ENCODE measurements at places on chromosomes 5 and 9.
A peak's percentile ranks its signal among the peaks of the same experiment; 100 is the strongest.

GRCh38 chr5:107100121-107100520 is 570.6 kb downstream of the EFNA5 start:
- no peaks in the 10 kb centered on the region for H3K27me3 ChIP-seq
- DNase-seq: no peak
- H3K4me1 ChIP-seq: no peaks in the 10 kb centered on the region
- H3K36me3 ChIP-seq: no peaks in the 10 kb centered on the region
- H3K27ac ChIP-seq: no peak overlapping the region

DNA sequence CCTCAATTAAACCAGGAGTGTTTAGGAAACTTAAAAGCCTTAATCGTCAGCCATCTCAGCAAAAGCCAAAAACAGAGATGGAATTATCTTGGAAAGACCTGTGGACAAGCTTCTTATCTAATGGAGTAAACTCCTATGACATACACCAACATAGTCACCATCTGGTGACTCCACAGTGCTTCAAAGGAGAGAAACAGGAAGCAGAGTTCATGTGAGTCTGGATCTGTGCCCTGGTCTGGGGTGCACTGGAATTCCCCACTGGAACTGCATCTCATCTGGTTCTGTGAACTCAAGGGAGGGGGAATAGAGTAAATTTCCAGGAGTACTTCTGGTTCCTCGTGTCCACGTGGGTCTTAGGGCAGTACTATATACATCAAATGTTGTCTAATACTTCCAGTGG is 36.3 kb upstream of the KCNN2 start:
- H3K27me3 ChIP-seq: no peaks in the 10 kb centered on the region
- no peaks in the 10 kb centered on the region for H3K36me3 ChIP-seq
- no peak overlapping the region for H3K27ac ChIP-seq
- no peaks in the 10 kb centered on the region for H3K4me1 ChIP-seq
- H3K4me3 ChIP-seq: no peak overlapping the region

- no peak overlapping the region for H3K4me3 ChIP-seq
- DNase-seq: no peak
Observed at GRCh38 chr9:138105561-138106505, 228.3 kb downstream of the CACNA1B start.

- peak overlapping the region; percentile 79 for H3K27ac ChIP-seq
- no peak overlapping the region for H3K4me3 ChIP-seq
- H3K4me1 ChIP-seq: peaks cover 35% of the 10 kb centered on the region
- DNase-seq: no peak
- H3K27me3 ChIP-seq: no peaks in the 10 kb centered on the region
Observed at GRCh38 chr9:84169240-84169639, 171.3 kb downstream of the SLC28A3 start.

GRCh38 chr5:132227235-132227484 is 493 bp downstream of the P4HA2 start:
- peak overlapping the region; percentile 93 for H3K4me3 ChIP-seq
- H3K36me3 ChIP-seq: no peaks in the 10 kb centered on the region
- DNase-seq: no peak
- H3K4me1 ChIP-seq: peaks cover 43% of the 10 kb centered on the region
- peak overlapping the region; percentile 87 for H3K27ac ChIP-seq

- peak overlapping the region; percentile 91 for H3K27ac ChIP-seq
- peak; percentile 56 for DNase-seq
- H3K27me3 ChIP-seq: no peaks in the 10 kb centered on the region
- no peak overlapping the region for H3K4me3 ChIP-seq
- peaks cover 82% of the 10 kb centered on the region for H3K4me1 ChIP-seq
Observed at GRCh38 chr9:34454571-34455065, 3.8 kb downstream of the FAM219A start.

- H3K36me3 ChIP-seq: no peaks in the 10 kb centered on the region
- no peak overlapping the region for H3K4me3 ChIP-seq
- peaks cover 9% of the 10 kb centered on the region for H3K27me3 ChIP-seq
- DNase-seq: no peak
- H3K27ac ChIP-seq: no peak overlapping the region
Observed at GRCh38 chr5:133751846-133752245, 139.5 kb upstream of the FSTL4 start.

- H3K4me1 ChIP-seq: peaks cover 7% of the 10 kb centered on the region
- H3K36me3 ChIP-seq: no peaks in the 10 kb centered on the region
- no peak overlapping the region for H3K27ac ChIP-seq
- H3K27me3 ChIP-seq: no peaks in the 10 kb centered on the region
- no peak overlapping the region for H3K4me3 ChIP-seq
Observed at GRCh38 chr5:79255786-79256557, 20.0 kb downstream of the JMY start.

- H3K4me3 ChIP-seq: no peak overlapping the region
- H3K36me3 ChIP-seq: no peaks in the 10 kb centered on the region
- no peaks in the 10 kb centered on the region for H3K4me1 ChIP-seq
- no peak for DNase-seq
Observed at GRCh38 chr5:18749763-18750162, 1115.5 kb downstream of the TAF11L14 start.

DNA sequence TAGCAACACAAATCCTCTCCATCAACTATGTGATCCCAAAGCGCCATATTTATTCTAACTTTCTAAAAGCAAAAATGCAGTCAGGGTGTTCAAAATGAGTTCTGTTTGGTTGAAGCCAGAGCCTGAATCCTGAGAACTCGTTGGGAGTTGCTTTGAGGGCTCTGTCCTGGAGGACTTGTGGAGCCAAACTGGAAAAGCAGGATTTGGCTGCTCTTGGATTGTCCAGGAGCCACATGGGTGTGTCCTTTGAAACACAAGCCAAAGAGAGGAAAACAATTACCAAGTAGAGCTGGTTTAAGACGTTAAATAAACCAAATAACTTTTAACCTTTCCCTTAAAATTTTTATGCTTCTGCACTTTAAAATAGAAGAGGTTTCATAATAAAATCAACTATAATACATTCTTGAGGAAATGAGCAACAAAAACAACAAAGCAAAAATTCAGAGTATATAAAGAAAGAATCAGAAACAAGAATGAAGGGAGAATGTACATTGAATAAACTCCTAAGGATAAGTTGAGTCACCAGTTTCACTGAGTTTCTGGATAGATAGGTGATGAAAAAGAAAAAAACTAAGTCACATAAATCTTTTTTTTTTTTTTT is 13.5 kb downstream of the C5orf46 start:
- no peak for DNase-seq
- H3K27me3 ChIP-seq: no peaks in the 10 kb centered on the region
- H3K4me3 ChIP-seq: no peak overlapping the region
- no peaks in the 10 kb centered on the region for H3K4me1 ChIP-seq
- H3K27ac ChIP-seq: no peak overlapping the region
- H3K36me3 ChIP-seq: no peaks in the 10 kb centered on the region

DNA sequence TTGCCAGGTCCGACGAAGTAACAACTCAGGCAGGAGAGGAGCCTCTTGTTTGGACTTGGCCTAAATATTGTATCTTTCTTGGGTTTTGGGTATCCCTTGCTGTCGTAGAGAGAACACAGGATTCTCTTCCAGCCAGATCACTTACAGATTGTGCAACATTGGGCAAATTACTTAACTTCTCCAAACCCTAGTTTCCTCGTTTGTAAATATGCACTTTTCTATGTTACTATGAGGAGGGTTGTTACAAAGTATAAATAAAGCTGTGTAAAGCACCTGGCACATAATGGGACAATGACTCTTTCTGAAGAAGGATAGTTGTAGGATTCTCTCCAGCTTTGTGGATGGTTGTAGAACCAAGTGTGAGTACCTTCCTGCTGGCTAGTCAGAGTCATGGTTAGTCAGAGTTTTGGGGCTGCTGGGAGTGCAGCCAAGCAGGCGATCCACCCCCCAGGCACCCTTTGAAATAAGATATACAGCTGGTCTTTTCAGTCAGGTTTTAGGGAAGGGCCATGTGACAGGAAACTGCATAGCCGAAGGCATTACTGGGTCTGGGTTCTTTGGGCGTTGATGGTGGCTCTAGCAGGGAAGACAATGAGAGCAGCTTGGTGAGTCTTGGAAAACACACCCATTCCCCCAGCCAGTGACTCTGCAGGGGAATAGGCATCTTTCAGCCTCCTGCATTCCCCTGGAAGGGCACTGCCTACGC is 49.9 kb upstream of the GDNF start:
- no peak overlapping the region for H3K4me3 ChIP-seq
- peaks cover 18% of the 10 kb centered on the region for H3K4me1 ChIP-seq
- no peak overlapping the region for H3K27ac ChIP-seq
- H3K27me3 ChIP-seq: no peaks in the 10 kb centered on the region
- H3K36me3 ChIP-seq: no peaks in the 10 kb centered on the region

DNA sequence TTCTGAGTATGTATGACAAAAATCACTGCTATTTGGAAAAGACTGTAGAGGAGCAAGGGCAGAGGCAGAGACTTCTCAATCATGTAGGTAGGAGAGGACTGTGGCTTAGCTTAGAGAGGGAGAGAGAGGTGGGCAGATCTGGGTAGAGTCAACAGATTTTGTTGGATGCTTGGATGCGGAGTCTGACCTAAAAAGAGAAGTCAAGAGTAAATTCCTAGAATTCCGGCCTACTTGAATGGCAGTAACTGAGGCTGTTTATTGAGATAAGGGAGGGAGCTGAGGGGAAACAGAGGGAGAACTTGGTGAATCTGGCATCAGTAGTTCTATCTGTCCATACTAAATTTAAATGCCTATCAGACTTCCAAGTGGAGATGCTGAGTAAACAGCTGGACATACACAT is 2.4 kb downstream of the TICAM2 start:
- H3K4me3 ChIP-seq: peak overlapping the region; percentile 88
- H3K36me3 ChIP-seq: no peaks in the 10 kb centered on the region
- H3K27ac ChIP-seq: peak overlapping the region; percentile 95
- H3K27me3 ChIP-seq: no peaks in the 10 kb centered on the region
- peaks cover 54% of the 10 kb centered on the region for H3K4me1 ChIP-seq
- no peak for DNase-seq

DNA sequence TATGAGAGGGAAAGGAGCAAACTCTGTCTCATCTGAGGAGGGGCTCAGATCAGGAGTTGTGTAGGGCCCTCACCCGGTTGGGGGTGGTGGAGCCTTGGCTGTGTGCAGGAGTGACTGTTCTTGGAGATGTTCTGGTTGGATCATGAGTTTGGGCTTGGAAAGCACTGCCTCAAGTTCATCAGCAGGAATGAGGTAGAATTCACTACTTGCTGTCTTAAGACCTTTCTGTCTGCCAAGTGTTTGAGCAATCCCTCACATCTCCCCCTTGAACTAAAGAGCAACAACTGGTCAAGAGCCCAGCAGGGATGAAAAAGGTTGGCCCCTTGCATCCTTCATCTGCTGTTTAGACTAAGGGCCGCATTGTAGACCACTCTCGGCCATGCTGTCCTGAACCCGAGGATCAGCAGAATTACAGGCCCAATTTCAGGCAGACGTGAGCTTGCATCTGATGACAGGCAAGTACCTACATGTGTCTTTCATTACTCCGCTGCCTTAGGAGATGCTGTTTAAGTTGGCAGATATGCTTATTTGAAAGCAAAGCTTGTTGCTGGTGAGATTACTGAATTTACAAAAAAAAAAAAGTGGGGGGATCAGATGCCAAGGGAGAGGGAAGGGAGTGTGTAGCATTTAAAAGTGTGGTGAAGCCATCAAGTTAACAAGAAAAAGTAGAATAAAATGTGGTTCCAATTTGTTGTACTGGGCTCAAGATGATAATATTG is 36.4 kb downstream of the PIK3R1 start:
- peak overlapping the region; percentile 46 for H3K4me3 ChIP-seq
- peak overlapping the region; percentile 72 for H3K27ac ChIP-seq
- H3K27me3 ChIP-seq: no peaks in the 10 kb centered on the region
- peaks cover 88% of the 10 kb centered on the region for H3K4me1 ChIP-seq
- DNase-seq: peak; percentile 50
- no peaks in the 10 kb centered on the region for H3K36me3 ChIP-seq

DNA sequence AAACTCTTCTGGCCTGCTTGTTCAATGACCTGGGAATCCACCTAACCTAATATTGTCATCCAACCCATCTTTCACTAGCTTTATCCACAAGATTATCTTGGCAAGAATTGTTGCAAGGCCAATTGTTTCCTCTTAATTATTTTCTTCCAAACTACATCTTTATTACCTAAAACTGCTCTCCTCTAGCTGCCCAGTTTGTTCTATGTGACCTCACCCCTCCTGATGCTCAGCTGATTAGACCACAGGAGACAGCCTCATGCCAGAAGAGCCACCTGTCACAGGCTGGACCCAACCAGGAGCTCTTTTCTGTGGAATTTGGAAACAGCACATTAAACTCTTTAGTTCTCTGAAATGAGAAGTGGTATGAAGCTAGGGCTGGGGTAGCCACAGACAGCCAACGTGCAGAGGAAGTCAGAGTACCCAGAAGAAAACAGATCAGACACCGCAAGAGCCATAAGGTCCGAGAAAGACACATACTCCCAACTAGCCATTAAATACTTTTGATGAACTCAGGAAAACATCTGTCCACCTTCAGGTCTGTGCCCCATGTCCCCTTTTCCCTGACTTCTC is 12.0 kb downstream of the SAXO1 start:
- no peak for DNase-seq
- no peaks in the 10 kb centered on the region for H3K36me3 ChIP-seq
- no peaks in the 10 kb centered on the region for H3K27me3 ChIP-seq
- H3K4me3 ChIP-seq: no peak overlapping the region
- no peaks in the 10 kb centered on the region for H3K4me1 ChIP-seq

GRCh38 chr9:83622433-83622938 is 457 bp upstream of the IDNK start:
- H3K27me3 ChIP-seq: no peaks in the 10 kb centered on the region
- H3K4me1 ChIP-seq: no peaks in the 10 kb centered on the region
- H3K4me3 ChIP-seq: peak overlapping the region; percentile 88

- no peak overlapping the region for H3K27ac ChIP-seq
- no peak overlapping the region for H3K4me3 ChIP-seq
- H3K27me3 ChIP-seq: no peaks in the 10 kb centered on the region
- no peaks in the 10 kb centered on the region for H3K36me3 ChIP-seq
Observed at GRCh38 chr9:124723352-124723751, 47.8 kb downstream of the NR6A1 start.

GRCh38 chr5:169702693-169703481 is 65.8 kb downstream of the DOCK2 start:
- H3K27me3 ChIP-seq: no peaks in the 10 kb centered on the region
- H3K4me3 ChIP-seq: no peak overlapping the region
- DNase-seq: no peak
- H3K27ac ChIP-seq: no peak overlapping the region
- H3K36me3 ChIP-seq: no peaks in the 10 kb centered on the region

DNA sequence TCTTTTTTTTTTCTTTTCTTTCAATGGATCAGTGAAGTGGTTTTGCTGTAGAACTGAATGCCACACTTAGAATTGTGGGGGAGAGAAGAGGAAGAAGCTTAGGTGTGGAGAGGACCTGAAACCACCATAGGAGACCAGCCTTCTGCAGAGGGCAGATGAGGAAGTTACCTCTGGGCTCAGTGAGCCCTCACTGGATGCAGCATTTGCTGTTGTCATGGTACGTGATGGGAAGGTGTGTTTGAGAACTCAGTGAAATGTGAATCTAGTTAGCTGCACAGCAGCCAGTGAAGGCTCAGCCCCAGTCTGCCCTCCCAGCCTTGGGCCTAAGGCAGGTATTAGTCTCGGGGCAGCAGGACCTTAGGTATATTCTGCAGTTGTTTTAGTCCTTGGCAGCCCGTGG is 17.5 kb downstream of the CYFIP2 start:
- no peak for DNase-seq
- H3K4me3 ChIP-seq: no peak overlapping the region
- H3K27me3 ChIP-seq: no peaks in the 10 kb centered on the region
- H3K4me1 ChIP-seq: peaks cover 19% of the 10 kb centered on the region
- no peaks in the 10 kb centered on the region for H3K36me3 ChIP-seq
